ENCODE measurements at places on chromosomes 3 and 15.

- peak; percentile 38 for DNase-seq
Observed at GRCh38 chr15:88624156-88624970, 3.2 kb downstream of the AEN start.

- no peak for DNase-seq
Observed at GRCh38 chr3:112472691-112473090, 26.6 kb downstream of the BTLA start.

- peak; percentile 25 for DNase-seq
Observed at GRCh38 chr3:134380249-134380648, 6.0 kb upstream of the AMOTL2 start.

DNA sequence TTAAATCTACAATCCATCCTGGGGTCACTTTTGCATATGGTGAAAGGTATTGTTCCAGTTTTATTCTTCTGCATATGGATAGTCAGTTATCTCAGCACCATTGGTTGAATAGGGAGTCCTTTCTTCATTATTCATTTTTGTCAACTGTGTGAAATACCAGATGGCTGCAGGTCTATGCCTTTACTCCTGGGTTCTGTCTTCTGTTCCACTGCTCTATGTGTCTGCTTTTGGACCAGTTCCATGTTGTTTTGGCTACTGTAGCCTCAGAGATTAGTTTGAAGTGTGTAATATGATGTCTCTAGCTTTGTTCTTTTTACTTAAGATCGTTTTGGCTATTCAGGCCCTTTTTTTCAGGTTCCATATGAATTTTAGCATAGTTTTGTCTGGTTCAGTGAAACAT, 795.8 kb downstream of the OTOL1 start:
- no peak for DNase-seq

GRCh38 chr15:90297021-90297420, 31.5 kb downstream of the NGRN start:
- DNase-seq: no peak

GRCh38 chr3:179037351-179037750, 34.3 kb downstream of the ZMAT3 start:
- peak; percentile 93 for DNase-seq

DNA sequence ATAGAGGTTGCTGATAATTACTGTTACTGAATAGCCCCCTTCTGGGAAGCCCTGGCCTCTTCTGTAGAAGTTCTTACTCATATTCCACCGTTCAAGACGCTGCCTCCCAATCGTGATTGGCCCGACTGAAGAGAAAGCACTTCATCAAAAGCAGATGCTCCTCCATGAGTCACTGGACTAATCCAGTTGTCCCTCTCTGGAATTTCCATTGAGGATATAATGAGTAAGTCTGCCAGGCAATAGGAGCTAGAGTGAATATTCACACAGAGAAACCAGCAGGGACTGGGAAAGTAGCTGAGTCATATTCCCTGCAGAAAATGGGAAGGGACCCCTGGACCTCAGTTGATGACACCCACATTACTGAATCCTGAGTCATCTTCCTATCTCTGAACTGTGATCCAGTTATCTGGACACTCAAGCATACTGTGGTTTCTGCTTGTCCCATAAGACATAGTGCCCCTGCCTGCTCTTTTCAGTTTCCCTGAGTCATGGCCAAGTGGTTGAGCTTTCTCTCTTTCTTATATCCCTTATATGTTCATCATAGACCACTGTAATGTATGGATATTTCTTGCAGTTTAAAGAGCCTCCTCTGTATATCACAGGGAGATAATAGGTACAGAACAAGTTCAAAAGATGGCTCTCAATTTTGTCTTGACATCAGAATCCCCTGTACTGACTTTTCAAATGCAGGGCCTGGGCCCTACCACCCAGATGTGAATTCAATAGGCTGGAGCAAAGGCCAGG, 151.2 kb upstream of the CDIN1 start:
- peak; percentile 99 for DNase-seq

- DNase-seq: no peak
Observed at GRCh38 chr3:34878488-34878887, 760.8 kb upstream of the ARPP21 start.

GRCh38 chr3:52331091-52331490, 15.0 kb downstream of the DNAH1 start:
- DNase-seq: no peak

- no peak for DNase-seq
Observed at GRCh38 chr3:194046531-194046930, 89.4 kb upstream of the HES1 start.

- no peak for DNase-seq
Observed at GRCh38 chr15:74240897-74241614, 4.9 kb downstream of the CCDC33 start.

- no peak for DNase-seq
Observed at GRCh38 chr3:38088126-38089078, 48.5 kb downstream of the ACAA1 start.

GRCh38 chr15:100735129-100736053, 133.0 kb downstream of the ASB7 start:
- no peak for DNase-seq

- DNase-seq: peak; percentile 29
Observed at GRCh38 chr3:195421400-195421799, 21.4 kb downstream of the ACAP2 start.

DNA sequence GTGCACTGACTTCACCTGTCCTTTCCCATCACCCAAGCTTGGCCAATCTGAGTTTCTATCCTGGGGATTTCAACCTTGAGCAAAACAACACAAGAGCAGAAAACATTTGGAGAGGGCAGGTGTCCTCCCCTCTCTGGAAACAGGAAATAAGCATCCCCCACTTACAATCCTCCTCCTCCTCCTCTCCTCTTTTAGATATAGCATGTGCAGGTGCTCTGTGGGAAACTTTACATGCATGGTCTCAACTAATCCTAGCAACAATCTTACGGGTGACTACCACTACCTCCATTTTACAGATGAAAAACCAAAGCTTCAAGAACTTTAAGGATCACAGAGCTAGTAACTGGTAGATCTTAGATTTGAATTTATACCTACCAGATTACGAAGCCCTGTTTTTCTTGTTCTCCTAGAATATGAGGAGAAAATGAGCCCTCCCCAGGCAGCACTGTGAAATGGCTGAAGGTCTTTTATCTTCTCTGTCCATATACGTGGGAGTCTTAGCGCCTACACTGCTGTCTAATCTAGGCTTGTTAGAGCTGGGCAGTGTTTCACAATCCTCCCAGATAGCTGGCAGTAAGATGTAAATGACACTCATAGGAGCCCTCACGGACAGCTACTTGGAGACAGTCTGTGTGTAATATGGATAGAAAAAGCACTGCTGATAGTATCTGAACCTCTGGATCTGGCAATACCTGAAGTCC, 301.2 kb upstream of the PROK2 start:
- peak; percentile 22 for DNase-seq

DNA sequence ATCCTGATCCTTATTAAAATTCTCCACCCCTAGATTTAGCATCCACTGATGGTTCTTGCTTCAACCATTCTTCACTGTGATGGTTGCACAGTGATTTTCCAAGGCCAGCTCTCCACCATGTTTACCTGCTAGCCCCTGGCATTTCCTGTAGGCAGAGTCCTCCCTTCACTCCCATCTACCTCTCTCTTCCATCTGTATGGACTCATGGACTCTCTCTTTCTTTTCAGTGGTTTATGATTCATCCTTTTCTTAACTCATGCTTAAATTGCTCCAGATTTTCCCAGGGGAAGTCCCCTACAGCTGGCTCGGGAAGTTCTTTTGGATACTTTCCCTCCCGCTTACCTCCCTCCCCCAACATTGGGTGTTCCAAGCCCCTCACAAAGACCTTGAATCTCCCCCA, 18.7 kb downstream of the TGM4 start:
- DNase-seq: peak; percentile 59

GRCh38 chr15:53811530-53811929, 52.1 kb upstream of the WDR72 start:
- DNase-seq: peak; percentile 0

DNA sequence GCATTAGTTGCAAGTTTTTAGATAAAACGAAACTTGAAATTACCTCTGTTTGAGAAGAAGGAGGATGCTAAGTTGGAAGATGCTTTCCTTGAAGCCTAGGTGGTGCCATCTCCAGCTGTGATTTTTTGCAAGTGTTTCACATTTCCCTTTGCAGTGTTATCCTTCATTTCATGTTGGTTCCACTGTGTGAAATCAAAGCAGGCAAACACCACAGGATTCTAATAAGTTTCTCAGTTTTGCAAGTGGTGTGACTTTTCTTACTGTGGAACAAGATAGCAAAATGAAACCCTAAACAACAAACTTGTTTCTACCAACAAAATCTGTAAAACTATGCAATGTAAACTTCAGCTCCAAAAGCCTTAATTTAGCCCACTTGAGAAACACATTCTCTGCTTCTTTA, 260.9 kb downstream of the OXSM start:
- no peak for DNase-seq

GRCh38 chr15:68852461-68852860, 31.8 kb upstream of the ANP32A start:
- no peak for DNase-seq

DNA sequence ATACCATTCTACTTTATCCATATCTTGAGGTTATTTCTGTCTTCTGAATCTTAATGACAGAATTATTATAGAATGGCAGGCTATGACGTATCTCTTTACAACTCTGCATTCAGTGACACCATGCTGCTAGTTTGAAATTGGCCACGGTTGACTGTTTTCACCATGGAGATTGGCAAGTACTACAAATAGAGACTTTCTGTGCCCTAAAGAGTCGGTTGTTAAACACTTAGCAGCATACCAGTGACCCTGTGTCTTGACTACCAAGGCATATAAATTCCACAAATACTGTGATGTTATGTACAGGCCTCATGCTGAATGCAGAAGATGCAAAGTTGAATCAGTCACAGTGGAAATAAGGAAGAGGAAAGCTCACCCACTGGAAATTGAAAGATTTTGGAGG, 67.0 kb upstream of the CADPS start:
- no peak for DNase-seq

Data from AG10803 (cell line).